ENCODE measurements at places on chromosomes 5 and 9.

DNA sequence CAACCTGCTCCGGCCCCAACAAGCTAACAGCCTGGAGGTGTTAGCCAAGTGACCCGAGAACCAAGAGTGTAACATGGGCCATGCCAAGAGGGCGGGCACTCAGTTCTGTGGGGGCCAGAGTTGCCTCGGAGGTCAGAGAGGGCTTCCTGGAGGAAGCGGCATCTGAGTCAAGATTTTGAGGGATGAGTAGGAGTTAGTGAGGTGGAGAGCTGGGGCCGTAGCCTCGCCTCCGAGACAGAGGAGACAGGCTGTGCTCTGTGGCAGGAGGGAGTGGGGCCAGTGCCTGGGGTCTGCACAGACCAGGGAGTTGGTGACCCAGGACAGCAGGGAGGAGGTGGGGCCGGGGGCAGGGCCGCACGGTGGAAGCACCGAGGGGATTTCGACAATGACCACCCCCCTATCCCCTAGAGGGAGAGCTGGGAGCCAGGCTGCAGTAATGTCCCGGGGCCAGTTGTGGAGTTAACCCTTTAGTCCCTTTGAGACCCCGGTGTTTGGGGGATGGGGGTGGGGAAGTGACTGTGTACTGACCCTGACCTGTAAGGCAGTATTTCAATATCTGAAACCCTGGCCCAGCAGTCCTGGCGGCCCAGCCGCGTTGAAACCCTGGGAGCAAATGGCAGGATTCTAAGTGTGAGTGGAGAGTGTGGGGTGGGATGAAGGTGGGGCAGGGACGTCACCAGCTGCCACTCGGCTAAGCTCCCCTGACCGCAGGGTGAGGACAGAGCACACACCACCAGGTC lies 148.7 kb upstream of the COL5A1 start:
- no peak for DNase-seq

- no peak for DNase-seq
Observed at GRCh38 chr9:93059011-93059714, 662 bp downstream of the SUSD3 start.

- DNase-seq: no peak
Observed at GRCh38 chr5:126686451-126687126, 85.8 kb downstream of the PHAX start.

DNA sequence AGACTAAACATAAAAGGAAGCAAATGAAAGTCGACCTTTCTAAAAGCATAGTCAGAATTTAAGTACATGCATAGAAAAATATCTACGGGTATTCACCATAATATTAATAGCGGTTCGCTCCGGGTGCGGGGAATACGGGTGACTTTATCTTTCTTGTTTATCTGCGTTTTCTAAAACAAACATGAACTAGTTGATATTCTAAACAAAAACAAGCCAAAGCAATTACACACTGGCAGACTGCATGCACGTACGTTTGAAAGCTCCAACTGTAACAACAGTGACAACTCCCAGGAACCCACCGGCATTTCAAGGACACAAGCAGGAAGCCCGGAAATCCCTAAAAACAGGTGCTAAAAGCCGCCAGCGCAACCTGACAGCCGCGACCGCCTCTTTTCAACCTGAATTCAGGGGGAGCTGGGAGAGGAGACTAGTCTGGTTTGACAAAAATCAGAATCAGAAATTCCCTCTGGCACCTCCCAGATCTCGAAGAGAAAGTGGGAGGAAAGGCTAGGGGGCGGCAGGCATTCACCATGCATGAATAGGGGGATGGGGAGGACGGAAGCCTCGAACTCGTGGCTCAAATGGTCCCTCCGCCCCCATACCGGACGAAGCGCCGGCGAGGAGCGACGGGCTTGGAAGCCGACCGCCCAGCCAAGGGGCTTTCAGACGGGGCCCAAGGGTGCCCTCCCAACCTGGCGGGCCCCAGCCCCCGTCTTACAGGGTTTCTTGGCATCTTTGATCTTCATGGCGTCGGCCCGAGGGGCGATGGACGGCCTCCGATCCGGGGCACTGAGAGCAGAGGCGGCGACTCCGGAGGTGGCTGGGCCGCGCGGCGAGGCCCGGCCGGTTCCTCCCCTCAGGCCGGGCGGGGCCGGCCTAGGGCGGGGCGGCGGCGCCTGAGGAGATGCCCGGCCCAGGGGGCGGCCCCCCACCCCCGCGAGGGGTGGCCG lies at the start of gene PANK3:
PANK3 (minus strand) TSS at position 831 of the 950 bp plus-strand sequence; CDS start at position 746, 85 bp downstream.
- DNase-seq: no peak

GRCh38 chr9:70480405-70480980 lies 66.0 kb upstream of the KLF9 start:
- DNase-seq: no peak

DNA sequence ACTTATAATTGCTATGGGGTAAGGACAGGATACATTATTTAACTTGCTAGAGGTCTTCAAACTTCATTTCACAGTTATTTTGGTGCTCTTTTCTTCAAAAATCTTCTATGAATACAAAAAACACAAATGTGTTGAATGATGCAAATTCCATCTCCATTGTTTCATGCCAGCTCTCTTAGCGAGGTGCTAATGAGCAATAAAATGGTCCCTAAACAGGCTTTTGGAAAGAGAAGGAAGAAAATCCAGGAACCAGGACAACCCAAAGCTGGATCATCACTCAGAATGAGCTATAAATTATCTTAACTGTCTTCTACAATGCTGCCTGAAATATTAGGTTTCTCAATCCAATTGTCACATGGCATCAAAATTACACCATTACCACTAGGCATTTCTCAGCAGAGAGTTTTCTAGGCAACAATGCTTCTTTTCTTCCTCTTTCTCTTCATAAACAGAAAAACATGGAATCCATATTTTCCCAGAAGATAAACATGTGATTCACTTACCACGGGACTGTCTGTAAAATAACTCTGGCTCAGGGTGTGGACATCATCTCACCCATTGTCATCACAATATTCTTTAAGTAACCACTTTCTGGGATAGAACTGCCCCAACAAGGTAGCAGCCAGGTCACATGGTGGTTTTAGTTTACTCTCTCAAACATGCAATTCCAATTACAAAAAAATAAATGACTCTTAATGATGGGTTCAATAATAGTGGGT lies 249.4 kb downstream of the NPR3 start:
- DNase-seq: no peak

GRCh38 chr9:133772581-133772980 lies 34.4 kb upstream of the SARDH start:
- no peak for DNase-seq

GRCh38 chr5:31781772-31782171 lies 142.8 kb downstream of the PDZD2 start:
- DNase-seq: no peak

DNA sequence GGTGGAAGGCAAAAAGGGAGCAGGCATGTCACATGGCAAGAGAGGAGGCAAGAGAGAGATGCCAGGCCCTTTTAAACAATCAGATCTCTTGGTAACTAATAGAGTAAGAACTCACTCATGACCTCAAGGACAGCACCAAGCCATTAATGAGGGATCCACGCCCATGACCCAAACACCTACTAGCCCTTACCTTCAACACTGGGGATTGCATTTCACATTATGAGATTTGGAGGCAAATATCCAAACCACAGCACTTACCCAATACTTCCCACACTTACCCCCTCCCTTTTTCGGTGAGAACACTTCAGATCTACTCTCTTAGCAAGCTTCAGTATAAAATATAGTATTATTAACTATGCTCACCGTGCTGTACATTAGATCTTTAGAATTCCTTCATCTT lies 41.9 kb downstream of the ZNF354A start:
- DNase-seq: no peak

GRCh38 chr9:138072161-138072842 lies 194.7 kb downstream of the CACNA1B start:
- no peak for DNase-seq

- DNase-seq: peak; percentile 40
Observed at GRCh38 chr9:21974722-21975409, 19.3 kb downstream of the CDKN2A start.

DNA sequence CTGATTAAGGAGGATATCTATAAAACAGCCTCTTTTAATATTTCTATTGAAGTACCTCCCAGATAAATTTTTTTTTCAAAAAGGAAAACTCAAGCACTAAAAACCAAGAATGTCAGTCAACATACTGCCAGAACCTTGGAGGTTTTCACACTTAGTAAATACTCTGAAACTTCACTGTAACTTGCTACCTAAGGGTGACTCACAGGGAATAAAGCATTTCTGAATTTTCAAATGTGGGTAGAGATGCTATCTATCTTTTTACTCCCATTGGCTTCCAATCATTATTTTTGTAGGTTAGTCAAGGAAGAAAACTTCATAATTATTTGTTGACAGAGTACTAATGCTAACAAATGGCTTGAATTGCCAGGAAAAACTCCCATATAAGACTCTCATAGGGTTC lies 46.1 kb downstream of the SLC25A46 start:
- DNase-seq: no peak

DNA sequence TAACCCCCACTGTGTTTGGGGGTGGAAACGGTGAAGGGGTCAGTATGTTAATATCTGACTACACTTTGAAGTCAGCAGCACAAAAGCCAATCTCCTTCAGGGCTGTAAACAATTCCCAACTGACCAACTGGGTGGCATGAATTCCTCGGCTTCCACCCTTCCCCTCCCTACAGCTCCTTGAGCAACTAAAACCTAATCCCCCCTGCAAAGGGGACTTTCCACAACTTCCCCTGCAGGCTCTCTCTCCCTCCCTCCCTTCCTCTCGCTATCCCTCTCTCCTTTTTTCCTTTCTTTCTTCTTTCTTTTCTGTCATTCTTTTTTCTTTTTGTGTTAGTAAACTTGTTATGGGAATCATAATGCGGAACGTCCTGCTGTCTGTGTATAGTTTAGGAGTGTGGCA lies 65.1 kb upstream of the PTCH1 start:
- no peak for DNase-seq

DNA sequence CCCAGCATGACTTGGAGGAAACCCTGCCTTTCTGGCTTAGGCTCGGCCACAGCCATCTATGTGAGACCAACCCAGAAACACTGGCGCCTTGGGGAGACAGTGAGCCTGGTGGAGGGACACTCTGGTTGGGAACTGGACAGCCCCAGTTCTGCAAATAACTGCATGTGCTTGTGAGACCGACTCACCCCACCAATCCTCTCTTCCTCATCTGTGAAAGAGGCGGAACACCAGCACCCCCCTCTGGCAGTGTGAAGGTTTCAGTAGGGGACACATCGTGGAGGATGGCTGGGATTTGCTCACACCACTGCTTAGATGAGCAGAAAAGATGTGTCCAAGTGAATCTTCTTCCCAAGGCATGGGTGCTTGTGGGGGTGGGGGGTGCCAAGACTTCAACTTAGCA lies 43.4 kb upstream of the N4BP3 start:
- peak; percentile 36 for DNase-seq

- DNase-seq: no peak
Observed at GRCh38 chr9:96021551-96022444, 146.3 kb downstream of the ERCC6L2 start.

- DNase-seq: no peak
Observed at GRCh38 chr5:1300581-1301083, 5.8 kb upstream of the TERT start.

DNA sequence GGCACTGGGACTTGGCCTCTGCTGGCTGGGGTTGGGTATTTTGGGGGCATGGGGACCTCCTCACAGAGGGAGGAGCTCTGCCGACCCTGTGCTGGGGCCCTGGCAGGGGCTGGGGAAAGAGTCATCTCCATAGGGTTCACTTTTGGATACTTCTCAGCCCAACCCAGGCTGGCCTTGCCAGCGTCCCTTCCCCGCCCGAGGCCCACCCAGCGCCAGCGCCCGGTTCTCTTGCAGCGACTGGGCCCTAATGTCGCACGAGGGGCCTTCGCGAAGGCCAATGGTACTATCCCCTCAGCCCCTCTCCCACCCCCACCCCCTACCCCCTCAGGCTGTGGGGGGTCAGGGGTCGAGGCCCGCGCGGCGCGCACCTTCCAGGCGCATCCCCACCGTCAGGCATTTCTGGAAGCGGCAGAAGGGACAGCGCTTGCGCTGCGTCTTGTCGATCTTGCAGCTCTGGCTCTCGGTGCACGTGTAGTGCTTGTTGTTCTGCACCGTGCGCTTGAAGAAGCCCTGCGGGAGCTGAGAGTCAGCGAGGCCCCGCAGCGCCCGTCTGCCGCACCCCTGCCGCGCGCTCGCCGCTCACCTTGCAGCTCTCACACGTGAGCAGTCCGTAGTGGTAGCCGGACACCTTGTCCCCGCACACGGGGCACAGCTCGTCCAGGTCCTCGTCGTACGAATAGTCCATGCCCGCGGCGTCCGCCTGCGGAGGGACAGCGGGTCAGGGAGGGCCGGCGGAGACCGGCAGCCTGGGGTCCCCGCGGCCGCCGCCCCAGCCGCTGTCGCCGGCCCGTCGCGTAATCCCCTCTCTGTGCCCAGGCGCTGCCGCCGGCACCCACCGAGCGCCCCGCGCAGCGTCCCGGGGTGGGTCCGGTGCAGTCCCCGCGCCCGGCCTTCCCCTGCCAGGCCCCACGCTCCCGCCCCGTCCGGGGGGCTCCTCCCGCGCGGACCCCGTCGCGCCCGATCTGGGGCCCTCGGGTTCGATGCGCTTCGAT lies 4.2 kb downstream of the NR5A1 start:
- DNase-seq: no peak

DNA sequence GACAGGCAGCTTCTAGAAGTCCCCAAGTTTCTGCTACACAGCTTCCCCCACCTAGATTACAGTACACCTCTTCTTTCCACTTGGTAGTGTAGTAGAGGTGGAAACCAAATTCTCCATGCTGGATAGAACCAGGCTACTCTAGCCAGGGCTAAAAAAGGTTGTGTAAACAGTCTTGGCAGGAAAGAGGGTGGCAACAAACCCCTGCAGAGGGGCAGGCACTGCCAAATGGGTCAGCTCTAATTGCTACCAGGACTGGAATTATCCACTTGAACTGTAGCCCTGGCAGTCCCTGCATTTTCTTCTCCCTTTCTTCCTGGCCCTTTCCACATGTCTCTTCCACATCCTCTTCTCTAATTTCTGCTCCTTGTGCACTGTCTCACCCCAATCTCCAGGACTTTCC lies 24.8 kb downstream of the RANBP3L start:
- no peak for DNase-seq

- no peak for DNase-seq
Observed at GRCh38 chr5:57316798-57317327, 143.0 kb downstream of the GPBP1 start.

DNA sequence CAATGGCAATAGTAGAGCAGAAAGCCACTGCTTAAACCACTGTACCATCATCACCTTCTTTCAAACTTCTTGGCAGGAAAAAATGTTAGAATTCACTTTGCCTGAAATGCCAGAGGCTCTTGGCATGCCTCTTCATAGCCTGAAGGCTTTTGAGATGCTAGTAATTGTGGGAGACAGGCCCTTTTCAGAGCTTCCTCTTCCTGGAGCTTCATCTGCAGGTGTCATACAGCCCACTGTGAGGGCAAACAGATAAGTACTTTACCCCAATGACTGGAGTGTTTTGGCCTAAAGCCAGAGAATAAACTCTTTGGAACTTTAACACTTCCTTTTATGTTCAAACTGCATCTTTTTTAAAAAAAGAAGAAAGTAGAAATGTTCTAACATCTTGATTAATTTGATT lies 81.3 kb upstream of the TMEM171 start:
- no peak for DNase-seq

Data from CD4-positive, alpha-beta T cell treated with Interleukin-21 for 1 hour (primary cell).